Activated CD8-positive, alpha-beta memory T cell treated with anti-CD3 and anti-CD28 coated beads, Interleukin-2, amount 10 ng/mL, durations not matched to agents 7 days and 5 days (primary cell): ENCODE measurements at places on chromosomes 1 and 21.

GRCh38 chr1:85109475-85109874 is 61.2 kb upstream of the MCOLN3 start:
- DNase-seq: peak; percentile 58

DNA sequence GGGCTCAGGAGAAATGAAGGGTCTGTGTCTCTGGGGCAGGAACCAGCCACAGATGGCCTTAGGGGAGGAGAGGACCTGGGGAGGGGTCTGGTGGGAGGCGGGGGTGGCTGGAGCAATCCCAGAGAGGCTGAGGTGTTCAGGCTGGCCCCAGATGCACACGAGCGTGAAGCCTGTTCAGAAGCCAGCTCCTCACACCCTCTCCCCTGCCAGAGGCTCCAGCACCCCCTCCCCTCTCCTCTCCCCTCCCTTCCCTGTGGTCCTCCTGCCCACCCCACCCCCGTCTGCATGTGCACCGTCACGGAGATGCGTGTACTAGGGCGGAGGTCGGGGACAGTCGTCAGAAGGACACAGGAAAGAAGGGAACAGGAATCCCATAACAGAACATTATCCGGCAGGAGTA is 115.0 kb upstream of the COL6A1 start:
- no peak for DNase-seq

- DNase-seq: no peak
These were observed 364.0 kb downstream of the CAMTA1 start for GRCh38 chr1:7149080-7149838.

- DNase-seq: no peak
These were observed 45.4 kb downstream of the LCA5L start for GRCh38 chr21:39400173-39400572.

DNA sequence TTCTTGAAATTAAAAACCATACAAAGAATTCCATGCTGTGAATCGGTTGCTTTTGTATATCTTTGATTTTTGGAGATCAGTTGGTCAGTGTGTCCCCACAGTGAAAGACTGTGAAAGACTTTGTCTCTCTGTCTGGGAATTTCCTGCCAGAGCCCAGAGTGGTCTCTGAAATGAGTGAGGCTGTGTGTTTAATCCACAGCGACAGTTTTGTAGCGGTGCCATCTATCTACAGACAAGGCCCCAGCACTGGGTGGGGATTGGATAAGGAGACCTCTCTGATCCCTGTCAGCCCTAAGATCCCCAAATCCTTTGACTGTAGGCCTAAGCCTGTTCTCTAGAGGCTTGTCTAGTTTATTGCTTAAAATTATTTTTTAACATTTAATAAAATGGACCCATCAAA is 10.3 kb downstream of the GPR25 start:
- DNase-seq: peak; percentile 19

- no peak for DNase-seq
These were observed 56.5 kb downstream of the WLS start for GRCh38 chr1:68175621-68176398.

DNA sequence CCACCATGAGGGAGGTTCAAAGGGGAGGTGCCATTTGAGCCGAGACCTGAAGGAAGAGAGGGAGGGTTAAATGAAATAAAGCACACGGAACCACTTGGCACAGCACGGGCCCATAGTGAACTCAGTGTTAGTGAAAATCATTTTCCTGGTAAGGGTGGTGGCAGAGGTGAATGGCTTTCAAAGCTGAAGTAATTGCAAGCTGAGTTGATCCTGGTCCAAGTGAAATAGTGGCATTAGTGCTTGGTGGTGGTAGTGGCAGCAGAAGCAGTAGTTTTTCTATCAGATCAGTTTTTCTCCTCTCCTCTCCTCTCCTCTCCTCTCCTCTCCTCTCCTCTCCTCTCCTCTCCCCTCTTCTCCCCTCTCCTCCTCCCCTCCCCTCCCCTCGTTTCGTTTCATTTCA is 30.5 kb upstream of the SRSF10 start:
- no peak for DNase-seq

DNA sequence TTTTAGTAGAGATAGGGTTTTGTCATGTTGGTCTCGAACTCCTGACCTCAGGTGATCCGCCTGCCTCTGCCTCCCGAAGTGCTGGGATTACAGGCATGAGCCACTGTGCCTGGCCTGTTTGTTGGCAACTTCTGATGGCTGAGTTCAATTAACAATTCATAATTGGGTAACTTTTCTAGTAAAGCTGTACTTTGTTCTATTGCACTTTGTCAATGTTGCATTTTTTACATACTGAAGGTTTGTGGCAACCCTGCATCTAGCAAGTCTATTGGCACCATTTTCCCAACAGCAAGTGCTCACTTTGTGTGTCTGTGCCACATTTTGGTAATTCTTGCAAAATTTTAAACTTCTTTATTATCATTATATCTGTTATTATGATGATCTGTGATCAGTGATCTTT is 64.5 kb upstream of the USP24 start:
- DNase-seq: no peak

DNA sequence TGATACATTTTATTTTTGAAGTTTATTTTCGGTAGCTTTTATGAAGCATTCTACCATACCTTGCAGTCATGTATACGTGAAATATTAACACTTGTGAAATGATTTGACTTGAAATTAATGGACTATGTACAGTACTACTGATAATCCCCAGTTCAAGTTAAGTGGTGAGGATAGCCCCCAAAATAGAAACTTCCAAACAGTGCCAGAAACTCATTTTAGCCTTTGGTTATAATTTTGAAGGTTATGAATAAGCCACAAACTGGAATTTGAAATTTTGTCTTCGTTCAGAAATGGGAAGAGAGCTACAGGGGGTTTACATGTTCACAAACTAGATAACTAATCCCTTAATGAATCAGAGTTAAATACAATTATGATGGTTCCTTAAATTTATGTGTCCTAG is 1.5 kb upstream of the HNRNPU start:
- DNase-seq: no peak

- no peak for DNase-seq
These were observed 604.6 kb downstream of the LRRIQ3 start for GRCh38 chr1:73593364-73593763.

DNA sequence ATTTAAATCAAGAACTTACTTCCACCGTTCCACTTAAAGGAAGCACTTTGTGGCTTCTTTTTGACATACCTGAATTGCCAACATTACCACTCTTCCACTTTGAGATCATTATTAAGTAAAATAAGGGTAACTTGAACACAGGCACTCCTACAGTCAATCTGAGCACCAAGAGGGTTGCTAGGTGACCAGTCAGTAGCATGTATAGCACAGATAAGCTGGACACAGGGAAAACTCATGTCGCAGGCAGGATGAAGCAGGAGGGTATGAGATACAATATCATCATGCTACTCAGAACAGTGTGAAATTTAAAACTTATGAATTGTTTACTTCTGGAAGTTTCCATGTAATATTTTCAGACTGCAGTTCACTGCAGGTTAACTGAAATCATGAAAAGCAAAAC is 47.0 kb upstream of the RAP1GAP start:
- no peak for DNase-seq

DNA sequence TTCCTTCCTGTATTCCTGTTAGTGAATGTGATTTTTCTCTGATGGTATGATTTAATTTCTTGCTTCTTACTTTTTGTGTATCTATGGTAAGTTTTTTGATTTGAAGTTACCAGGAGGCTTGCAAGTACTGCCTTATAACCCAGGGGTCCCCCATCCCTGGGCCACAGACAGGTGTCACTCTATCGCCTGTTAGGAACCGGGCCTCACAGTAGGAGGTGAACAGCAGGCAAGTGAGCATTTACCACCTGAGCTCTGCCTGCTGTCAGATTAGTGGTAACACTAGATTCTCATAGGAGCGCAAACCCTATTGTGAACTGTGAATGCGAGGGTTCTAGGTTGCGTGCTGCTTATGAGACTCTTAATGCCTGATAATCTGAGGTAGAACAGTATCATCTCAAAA is 143.3 kb downstream of the RPS6KC1 start:
- DNase-seq: no peak

DNA sequence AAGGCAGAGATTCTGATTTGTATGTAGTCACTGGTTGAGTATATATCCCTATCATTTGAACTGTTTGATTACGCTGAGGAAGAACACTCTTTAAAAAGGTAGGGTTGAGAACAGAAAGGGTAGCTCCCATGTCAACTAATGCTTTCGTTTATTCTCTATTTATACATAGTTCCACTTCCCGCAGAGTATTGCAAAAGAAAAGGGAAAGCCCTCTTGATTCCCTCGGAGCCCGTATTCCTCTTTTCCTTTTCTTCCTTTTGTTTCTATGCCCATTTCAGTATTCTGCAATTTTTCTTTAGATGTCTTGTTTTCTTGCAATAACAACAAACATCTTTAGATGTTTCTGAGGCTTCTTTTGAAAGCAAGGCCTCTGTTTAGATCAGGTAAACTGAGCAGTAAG is 78.2 kb downstream of the DNTTIP2 start:
- no peak for DNase-seq

GRCh38 chr1:205245096-205245495 is 17.4 kb downstream of the TMCC2 start:
- no peak for DNase-seq

GRCh38 chr1:86318436-86318835 is 77.7 kb downstream of the ODF2L start:
- no peak for DNase-seq

DNA sequence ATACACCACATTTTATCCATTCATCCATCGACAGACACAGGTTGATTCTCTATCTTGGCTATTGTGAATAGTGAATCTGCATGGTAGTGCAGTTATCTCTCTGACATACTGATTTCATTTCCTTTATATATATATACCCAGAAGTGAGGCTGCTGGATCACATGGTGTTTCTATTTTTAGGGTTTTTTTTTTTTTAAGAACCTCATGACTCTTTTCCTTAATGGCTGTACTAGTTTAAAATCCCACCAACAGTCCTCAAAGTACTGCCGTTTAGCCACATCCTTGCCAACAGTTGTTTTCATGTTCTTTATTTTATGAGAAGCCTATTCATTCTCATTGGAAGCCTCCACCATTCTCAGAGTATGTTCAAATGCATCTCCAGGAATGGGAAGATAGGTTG is 258.7 kb upstream of the SNX7 start:
- no peak for DNase-seq

- DNase-seq: no peak
These were observed 53.5 kb downstream of the LGR6 start for GRCh38 chr1:202247104-202247503.

GRCh38 chr1:154847891-154848290 is 22.2 kb downstream of the KCNN3 start:
- no peak for DNase-seq

DNA sequence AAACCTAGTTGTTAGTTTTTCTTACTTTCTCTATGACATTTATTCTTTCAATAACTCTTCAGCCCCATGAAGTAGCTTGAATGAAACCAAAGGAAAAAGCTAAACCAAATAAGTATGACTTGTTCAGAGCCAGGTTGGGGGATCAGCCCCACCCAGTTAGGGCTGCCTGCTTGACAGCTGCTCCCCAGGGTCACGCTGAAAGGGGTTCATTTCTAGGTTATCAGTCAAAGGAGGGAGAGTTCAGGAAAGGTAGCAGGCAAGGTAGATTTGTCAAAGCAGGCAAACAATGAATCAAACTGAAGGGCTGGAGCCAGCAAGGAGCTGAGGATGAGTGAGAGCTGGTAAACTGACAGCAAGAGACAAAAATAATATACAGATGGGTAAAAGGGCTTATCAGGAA is 3.1 kb upstream of the S100A11 start:
- no peak for DNase-seq

GRCh38 chr1:224181453-224181810 is 1.6 kb upstream of the DEGS1 start:
- no peak for DNase-seq
